ENCODE measurements at places on chromosomes 5 and 9.

GRCh38 chr5:57805732-57806131 lies 323.1 kb upstream of the ACTBL2 start:
- no peak for DNase-seq

GRCh38 chr5:38551030-38552017 lies 5.1 kb downstream of the LIFR start:
- DNase-seq, result no peak

- DNase-seq, result peak; percentile 32
Measured at GRCh38 chr5:160021831-160022446, 13.0 kb downstream of the TTC1 start.

- no peak for DNase-seq
Measured at GRCh38 chr9:91126761-91127445, 234.8 kb downstream of the AUH start.

DNA sequence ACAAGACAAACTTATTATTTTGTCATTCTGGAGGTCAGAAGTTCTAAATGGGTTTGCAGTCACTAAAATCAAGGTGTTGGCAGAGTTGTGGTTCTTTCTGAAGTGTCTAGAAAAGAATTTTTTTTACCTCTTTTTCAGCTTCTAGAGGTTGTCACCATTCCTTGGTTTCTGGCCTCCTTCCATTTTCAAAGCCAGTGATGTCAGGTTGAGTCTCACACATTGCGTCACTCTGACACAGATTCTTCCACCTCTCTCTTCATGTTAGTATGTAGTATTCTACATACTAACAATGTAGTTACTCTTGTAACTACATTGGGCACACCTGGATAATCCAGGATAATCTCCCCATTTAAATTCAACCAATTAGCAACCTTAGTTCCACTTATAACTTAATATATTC lies 290.3 kb downstream of the RFX3 start:
- no peak for DNase-seq

- no peak for DNase-seq
Measured at GRCh38 chr5:82821846-82822633, 255.2 kb downstream of the TMEM167A start.
